ENCODE measurements at places on chromosomes 5 and 9.

DNA sequence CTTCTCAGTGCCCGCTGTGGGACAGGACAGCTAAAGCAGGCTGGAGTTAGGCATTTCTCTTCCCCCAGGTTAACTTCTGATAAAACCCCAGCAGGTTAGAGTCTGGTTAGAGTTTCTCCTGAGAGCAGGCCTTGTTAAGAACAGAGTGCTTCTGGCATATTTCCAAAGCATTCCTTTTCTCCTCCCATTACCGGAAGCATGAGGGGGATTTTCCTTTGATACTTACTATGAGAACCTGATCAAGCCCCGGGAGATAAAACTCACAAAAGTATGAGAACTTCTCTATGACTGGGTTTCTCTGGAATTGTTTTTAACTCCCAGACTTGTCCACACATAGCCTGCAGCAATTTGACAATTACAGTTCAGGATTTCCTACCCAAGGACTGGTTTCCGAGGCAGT is 77.4 kb upstream of the MAST4 start:
- DNase-seq: no peak

DNA sequence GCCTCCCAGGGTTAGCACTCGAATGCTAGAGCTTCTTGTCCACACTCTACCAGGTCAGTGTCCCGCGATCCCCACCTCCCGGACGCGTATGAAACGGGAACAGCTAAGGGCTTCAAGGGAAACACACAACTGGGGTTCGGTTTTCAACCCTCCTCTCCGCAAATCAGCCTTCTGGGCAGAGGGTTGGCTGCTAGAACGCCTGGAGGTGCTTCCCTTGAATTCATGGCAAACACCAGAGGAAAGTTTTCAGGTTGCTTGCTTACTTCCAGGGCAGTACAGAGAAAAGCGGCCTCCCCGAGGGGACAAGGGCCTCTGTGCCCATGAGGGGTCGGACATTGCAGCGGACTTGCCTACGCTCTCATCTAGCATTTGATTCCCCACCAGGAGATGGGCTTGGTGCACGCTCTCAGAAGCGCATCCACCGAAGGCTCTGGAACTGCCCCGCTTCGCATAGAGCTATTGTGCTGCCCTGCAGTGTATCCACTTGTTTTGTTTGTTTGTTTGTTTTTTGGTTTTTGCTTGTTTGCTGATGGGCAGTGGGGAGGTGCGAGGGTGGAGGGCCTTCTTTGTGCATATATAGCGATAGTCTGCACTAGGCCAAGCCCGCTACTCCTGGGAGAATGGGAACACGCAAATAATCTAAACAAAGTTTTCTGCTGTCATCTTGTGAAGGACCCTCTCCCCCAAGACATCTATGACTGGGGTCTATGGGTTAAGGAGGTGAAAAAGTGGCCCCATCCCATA is 1.3 kb upstream of the DMRT3 start:
- no peak for DNase-seq

GRCh38 chr9:122642226-122642625 is 15.2 kb downstream of the OR1B1 start:
- no peak for DNase-seq

GRCh38 chr5:171312129-171312974 is 3.3 kb downstream of the TLX3 start:
- no peak for DNase-seq

- no peak for DNase-seq
Measured at GRCh38 chr5:69512740-69513260, 20.2 kb downstream of the OCLN start.

- no peak for DNase-seq
Measured at GRCh38 chr5:53430618-53431252, 49.7 kb upstream of the FST start.

- DNase-seq: no peak
Measured at GRCh38 chr9:18741359-18741758, 267.4 kb downstream of the ADAMTSL1 start.

- DNase-seq: no peak
Measured at GRCh38 chr9:95642189-95642588, 125.4 kb upstream of the PTCH1 start.

- no peak for DNase-seq
Measured at GRCh38 chr5:166881802-166882201, 1409.6 kb upstream of the WWC1 start.

DNA sequence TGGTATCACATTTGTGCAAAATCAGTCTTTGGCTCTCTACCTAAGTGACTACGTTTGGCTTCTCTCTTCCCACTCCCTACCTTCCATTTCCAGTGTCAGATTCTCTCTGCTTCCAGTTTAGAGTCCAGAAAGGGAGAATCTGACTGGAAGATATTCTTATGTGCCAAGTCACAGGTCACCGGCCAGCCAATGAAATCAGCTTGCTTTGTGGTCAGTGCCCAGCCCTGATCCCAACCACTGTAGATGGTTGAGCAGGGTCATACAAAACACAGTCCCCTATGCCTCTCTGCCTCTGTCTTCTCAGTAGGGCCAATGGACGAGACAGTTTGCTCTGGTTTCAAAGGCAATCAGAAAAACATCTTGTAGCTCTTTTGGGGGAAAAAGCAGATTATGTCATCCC is 15.6 kb upstream of the EPB41L4B start:
- no peak for DNase-seq

DNA sequence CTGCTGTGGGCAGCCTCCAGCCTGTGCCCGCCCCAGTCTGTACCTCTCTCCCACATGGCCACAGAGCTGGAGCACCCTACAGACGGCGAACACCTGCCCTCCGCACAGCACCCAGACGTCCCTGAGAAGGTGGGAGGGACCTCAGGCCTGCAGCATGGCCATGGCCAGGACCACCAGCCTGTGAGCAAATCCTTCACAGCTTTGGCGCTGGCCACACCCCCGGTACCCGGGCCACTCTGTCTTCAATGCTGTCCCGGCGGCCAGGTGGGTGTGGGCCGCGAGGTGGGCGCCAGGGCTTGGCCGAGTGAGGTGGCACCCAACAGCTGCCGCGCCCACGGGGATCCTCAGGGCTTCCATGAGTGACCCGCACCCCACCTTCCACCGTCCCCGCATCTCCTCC is 18.7 kb downstream of the NOTCH1 start:
- DNase-seq: no peak

GRCh38 chr5:135031813-135032694 is 2.0 kb downstream of the PITX1 start:
- no peak for DNase-seq

DNA sequence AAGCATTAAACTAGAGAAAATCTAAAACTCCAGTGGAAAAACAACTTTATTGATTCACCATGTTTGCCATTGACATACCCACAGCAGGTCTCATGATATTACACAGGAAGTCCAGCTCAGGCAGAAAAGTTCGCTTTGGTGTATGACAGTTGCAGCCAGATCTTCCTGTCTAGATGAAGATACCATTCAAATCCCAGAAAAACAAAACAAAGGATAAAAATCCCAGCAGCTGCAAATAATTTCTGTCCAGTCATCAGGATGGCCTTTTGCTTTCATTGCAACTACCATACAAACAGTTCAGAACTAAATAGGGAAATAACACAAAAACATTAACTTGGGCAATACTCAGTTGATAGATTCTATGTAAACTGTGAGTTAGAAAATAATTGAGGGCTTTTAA is 136.0 kb upstream of the NREP start:
- DNase-seq: no peak

DNA sequence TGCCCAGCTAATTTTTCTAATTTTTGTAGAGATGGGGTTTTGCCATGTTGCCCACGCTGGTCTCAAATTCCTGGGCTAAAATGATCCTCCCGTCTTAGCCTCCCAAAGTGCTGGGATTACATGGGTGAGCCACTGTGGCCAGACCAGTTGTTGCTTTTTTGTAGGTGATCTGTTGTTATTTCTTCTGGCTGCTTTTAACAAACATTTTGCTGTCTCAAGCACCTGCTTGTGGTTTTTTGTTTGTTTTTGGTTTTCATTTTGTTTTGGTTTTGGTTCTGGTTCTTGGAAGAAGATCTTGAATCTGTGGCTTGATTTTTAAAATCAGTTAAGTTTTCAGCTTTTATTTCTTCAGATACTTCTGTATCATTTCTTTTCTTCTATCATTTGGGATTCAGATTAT is 21.1 kb downstream of the ERCC6L2 start:
- no peak for DNase-seq

- DNase-seq: no peak
Measured at GRCh38 chr9:135447126-135447525, 32.5 kb upstream of the PPP1R26 start.

DNA sequence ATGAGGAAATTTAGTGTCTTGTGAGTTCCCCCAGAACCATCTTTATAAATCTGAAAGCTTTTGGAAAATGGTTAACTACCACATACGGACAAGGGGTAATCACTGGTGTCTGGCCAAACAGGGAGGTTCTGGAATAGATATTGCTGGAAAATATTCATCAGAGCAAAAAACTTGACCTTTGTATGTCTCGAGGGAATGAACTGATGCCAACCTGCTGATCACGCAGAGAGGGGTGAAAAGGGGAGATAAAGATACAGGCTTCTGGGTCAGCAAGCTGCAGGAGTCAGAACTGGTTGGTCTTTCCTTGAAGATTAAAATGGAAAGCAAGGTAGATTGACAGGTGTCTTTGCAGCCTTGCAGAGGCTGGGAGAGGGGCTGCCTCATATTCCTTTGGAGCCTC is 35.5 kb downstream of the PSAT1 start:
- no peak for DNase-seq

- no peak for DNase-seq
Measured at GRCh38 chr5:122323738-122324137, 11.7 kb downstream of the SNCAIP start.

DNA sequence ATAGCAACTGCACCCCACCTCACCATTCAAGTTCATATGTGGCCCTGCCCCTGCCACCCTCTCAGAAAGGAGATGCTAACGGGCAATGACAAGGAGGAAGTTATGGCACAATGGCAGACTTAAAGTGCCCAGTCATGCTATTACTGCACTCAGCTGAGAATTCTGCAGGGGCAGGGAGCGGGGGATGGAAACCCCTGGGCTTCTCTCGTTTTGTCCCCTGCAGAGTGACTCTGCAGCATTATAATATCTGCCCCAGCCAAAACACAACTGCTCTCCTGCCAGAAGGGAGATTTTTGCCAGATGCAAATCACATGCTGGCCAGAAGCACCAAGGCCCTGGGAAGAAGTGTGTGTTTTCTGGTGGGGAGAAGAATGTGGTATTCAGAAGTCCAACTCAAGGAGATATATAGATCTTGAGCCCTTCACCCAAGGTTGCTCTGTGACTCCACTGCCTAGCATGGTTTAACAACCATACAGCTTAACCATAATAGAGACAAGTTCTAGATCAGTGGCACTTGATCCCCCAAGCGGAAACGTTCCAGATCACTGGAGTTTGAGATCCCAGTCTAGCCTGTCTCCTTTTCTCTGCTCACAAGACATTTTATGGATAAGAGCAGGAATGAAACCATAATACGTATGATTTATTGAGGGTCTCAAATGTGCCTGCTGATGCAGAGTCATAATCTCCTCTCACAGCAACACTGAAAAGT is 207.0 kb upstream of the MAP3K1 start:
- DNase-seq: no peak

- DNase-seq: no peak
Measured at GRCh38 chr9:38432922-38433510, 8.8 kb upstream of the IGFBPL1 start.

GRCh38 chr5:102750151-102750834 is 4.8 kb upstream of the PAM start:
- DNase-seq: no peak

DNA sequence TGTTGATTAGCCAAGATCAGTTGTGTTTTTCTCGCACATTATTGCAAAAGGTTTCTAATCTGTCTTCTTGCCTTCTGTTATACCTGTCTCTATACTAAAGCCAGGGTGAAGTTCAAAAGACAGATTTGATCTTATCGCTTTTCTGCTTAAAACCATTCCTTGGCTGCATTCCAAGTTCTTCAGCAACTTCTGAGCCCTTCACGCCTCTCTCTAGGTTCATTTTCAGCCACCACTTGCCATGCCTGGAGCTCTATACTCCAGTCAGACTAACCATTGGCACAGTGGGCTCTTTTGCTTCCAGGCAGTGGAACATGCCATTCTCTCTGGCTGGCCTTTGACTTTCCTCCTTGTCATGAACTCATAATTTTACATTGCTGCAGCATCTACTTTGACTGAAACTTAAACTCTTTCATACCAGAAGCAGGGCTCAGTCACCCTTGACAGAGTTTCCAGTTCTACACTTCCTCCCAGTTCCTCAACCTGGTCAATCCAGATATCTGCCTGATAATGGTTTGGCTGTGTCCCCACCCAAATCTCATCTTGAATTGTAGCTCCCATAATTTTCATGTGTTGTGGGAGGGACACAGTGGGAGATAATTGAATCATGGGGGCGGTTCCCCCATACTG is 114.4 kb downstream of the SLC12A2 start:
- no peak for DNase-seq

DNA sequence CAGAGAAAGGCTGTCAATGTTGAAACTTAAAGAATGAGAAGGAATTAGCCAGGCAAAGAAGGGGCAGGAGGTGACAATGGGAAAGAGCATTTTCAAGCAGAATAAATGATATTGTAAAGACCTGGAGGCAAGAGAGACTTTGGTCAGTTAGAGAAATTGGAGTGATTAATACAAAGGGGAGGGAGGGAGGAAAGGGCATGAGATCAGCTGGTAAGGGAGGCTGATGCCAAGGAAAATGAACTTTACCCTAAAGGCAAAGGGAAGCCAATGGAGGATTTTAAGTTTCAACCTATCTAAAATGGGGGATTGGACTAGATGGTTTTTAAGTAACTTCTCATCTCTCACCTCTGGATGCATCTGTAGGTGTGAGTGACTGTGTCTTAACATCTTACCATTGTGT is 23.3 kb downstream of the C5 start:
- DNase-seq: no peak

DNA sequence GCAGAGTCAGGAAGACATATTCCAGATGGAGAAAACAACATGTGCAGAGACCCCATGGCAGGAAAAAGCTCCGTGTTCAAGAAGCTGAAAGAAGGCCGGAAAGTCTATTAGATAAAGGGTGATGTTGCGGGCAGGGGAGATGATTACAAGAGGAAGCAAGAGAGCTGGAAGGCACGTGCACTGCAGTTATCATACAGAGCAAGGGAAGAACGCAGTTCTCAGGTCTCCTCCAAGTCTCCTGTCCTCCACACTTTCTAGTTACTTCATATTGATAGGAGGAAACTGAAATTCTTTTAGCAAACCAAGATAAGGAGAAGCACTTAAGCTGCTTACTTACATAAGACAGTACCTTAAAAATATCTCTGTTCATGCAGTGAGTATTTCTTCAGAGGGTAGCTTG is 58.3 kb upstream of the PLPP6 start:
- DNase-seq: no peak

DNA sequence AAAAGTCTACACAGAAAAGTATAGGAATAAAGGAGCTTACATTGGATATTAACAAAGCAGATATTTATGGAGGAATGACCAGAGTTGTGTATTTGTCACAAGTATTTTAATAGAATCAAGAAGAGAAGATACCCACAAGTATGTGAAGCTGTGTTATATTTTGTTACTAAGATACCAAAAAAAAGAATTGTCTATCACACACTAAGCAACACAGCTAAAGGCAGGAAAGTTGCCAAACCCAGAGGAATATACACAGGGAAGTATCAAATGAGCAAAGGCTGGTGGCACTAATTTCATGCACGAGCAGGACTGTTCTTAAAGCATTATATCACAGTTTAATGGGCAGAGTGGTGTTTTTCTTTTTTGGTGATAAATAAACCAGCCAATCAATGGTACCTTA is 30.9 kb upstream of the RAI14 start:
- DNase-seq: no peak

GRCh38 chr9:22228542-22228941 is 218.1 kb upstream of the DMRTA1 start:
- DNase-seq: no peak

All from left ventricle myocardium superior (tissue), 1 donor.